ENCODE measurements at places on chromosomes 12 and 14. TPM values are rescaled to one million over a fixed set of nuclear protein-coding genes. Genes with fewer than 3 reads are reported as not detected.

IL26 gene
- polyA plus RNA-seq = not detected

ADCY6 gene
- 87.0 TPM for polyA plus RNA-seq

- DNase-seq = no peak
Observed at GRCh38 chr14:104239185-104239775, 100.9 kb downstream of the KIF26A start.

DNA sequence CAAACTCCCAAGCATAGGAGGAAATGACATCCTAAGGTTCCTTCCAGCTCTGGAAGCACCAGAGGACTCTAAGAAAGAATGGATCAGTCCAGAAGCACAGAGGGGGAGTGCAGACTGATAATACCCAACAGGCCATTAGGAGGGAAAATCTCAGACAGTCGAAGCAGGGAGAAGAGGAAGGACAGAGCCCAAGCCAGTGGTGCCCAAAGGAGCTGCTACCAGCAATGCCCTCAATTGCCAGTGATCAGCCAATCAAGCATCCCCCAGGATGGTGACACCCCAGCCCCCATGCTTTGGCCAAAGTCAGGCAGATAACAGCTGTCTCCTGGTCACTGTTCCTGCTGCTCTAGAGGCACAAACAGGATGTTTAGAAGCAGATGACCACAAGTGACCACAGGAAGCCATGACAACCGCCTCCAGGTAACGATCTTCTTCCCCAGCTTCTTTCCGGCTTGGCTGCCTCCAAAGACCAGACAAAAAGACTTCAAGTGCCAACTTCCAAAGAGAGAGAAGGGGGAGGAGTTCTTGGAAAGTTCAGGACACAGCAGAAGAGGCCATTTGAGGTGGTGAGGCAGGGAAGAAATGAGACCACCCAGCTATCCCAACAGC lies 16.2 kb downstream of the PXN start:
- DNase-seq = no peak

GRCh38 chr12:91924827-91925226 lies 220.8 kb downstream of the BTG1 start:
- DNase-seq = no peak

GRCh38 chr14:95361373-95362137 lies 41.8 kb upstream of the CLMN start:
- DNase-seq = no peak

Measured in left renal pelvis (tissue), 4 donors.